NCI-H774 (cell line): ENCODE measurements at places on chromosomes 1 and 21.

GRCh38 chr1:173024543-173024942, 26.2 kb downstream of the TNFSF18 start:
- no peak for DNase-seq

DNA sequence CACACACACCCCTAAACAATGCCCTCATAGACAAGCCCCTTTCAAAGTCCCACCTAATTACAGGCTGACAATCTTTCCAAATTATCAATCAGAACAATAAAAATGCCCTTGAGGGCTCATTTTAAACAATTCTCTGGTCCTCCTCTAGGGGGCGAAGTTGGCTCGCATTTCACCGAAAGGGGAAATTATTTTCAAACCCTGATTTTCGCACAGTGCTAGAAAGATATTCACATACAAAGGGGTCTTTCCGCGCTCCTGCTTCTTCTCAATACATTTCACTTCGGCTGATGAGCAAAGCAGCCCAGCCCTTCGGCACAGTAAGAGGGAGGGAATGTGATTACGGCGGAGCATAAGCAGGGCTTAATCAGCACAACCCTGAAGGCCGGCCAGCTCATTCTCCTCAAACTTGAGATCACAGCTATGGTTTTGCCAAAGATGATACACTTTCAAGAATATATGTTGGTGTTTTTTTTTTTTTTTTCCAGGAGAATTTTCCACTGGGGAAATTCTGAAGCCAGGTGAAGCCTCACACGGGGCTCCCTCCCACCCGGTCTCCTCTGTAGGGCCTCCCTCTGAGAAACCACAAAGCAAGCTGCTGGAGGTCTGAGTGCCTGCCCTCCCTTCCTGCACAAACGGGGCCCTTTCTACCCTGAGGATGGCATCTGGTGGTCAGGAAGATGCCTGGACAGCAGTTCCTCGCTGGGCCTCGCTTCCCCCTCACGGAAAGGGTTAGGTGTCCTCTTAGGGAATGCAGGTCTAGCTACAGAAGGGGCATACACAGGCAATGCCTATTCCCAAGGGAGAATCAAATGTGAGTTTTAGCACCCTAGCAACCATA, 66.9 kb downstream of the GNG12 start:
- DNase-seq, result peak; percentile 35

- DNase-seq, result no peak
These were observed 73.4 kb downstream of the MACF1 start for GRCh38 chr1:39277879-39278278.

GRCh38 chr1:208533746-208534598, 289.8 kb upstream of the PLXNA2 start:
- DNase-seq, result no peak

GRCh38 chr1:181777286-181777685, 284.2 kb downstream of the ZNF648 start:
- no peak for DNase-seq

- no peak for DNase-seq
These were observed 254.9 kb upstream of the CACYBP start for GRCh38 chr1:174744886-174745285.

GRCh38 chr1:216201946-216202345, 221.3 kb downstream of the USH2A start:
- DNase-seq, result no peak

DNA sequence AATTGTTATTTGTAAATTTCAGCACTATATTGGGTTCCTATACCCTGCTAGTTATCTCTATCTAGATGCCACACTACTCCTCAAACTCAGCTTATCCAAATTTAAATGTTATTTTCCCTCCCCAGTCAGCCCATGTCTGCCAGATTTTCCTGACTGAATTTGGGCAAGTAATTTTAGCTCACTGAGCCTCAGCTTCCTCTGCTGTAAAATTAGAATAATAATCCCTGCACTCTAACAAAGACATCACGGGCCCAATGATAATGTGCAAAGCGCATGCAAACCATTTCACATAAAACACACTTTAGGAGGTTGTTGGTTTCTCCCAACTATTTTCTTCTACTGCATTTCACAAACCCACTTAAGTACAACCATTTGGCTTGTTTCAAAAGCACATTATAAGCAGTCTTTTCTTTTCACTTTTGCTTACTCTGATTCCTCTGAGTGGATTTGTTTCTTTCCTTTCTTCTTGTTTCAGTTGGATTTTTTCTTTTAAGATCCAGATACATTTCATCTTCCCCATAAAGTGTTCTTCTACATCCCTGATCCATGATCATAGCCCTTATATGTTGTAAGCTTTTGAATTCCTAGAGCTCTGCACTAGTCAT, 152.8 kb upstream of the DPT start:
- DNase-seq, result no peak

GRCh38 chr1:3001471-3002348, 19.6 kb upstream of the ACTRT2 start:
- no peak for DNase-seq

DNA sequence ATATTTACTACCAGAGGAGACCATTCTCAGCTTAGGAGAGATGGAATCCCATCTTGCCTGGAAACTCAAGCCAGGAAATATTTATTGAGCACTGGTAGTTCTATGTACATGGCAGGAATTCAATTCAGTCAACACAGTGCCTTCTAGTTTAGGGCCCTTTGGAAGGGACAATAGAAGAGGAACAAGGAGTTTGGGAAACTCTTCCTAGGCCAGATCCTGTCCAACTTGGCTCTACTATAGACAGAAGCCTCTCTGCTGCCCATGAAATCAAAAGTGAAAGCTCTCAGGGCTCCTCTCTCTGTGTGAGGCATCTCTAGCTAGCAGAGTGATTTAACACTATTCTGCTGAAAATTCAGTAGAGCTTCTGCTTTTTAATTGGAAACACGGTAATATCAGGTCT, 244.6 kb upstream of the MAP1LC3C start:
- no peak for DNase-seq

DNA sequence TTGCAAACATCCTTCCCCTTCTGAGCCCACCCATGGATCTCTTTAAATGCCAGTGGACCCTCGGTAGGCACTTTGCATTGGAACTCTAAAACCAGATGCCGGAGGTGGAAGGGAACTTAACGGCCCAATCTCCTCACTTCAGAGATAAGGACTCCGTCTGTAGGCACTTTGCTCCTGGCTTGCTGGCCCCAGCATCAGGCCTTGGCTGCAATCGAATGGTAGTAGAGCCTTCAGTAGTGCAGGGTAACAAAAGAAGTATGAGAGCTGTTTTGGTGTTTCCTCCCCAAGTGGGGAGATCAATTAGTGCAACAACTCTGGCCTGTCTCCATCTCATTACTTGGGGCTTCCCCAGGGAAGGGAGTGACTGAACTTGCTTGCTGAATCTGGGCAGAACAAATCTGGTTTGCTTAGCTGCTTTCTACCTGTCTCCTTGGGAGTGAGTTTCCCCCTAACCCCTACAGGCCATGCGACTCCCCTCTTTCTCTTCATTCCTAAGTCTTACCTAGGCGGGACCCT, 70.8 kb downstream of the TENT5C start:
- DNase-seq, result no peak

DNA sequence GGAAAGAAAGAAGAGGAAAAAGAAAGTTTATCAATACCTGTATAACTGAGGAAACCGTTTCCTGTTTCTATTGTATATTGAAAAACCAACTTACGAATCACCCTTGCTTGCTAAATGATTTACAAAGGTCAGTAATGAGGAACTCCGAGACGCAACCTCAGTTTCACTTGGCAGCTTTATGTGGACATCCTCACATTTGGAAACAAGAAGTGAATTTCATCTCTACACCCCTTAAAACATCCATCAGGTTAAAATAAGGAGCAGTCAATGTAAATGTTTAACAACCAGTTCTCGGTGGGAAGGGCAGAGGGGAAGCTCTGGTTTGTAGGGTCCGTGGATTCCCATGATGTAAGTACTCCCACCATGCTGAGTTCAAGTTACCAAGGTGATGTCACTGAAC, 481.7 kb upstream of the RUNX1 start:
- no peak for DNase-seq

DNA sequence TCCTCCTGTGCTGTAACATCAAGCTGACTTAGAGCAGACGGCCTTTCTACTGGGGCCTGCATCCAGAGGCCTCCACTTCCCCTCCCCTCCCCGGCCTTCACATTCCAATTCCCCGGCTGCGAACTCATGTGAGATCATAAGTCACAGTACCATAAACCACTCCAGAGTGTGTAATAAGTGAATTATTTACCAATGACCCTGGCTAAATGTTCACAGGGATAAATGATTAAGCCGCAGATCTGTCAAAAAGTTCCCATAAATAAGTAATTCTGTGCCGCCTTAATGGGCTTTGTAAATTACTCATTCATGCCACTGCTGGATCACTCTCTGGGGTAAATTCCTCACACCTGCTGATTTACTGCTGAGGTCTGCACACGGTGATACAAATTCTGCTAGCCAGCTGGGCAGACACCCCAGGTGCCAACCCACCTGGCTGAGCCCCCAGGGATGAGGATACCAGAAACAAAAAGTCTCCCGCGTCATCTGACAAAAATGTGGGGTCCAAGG, 27.4 kb upstream of the KIRREL1 start:
- DNase-seq, result no peak

- DNase-seq, result no peak
These were observed 8.6 kb downstream of the ARF1 start for GRCh38 chr1:228091084-228091483.

GRCh38 chr1:24805534-24806301, 60.5 kb downstream of the CLIC4 start:
- no peak for DNase-seq

DNA sequence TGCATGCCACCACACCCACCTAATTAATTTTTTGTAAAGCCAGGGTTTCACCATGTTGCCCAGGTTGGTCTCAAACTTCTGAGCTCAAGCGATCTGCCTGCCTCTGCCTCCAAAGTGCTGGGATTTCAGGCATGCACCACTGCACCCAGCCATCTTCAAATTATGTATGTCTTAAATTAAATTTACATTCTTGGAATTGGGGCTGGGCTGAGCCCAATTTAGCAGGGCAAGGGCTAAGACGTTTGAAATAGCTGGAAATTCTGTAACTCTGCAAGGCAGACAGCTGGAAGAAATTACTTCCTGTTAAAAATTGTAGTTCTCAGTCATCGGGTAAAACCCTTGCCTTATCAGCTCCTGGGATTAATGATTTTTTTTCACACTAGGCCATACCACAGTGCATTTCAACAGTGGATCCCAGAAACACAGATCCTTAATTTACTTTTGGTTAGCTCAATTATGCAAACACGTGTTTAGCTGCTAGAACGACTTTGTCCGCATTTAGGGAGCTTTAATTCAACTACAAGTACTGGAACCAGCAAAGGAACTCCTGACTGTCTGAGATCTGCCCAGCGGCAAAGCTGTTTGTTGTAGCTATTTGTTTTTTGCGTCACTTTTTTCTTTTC, 83.3 kb downstream of the OLFML3 start:
- DNase-seq, result no peak

- DNase-seq, result no peak
These were observed 11.0 kb downstream of the GADD45A start for GRCh38 chr1:67695963-67696362.

- DNase-seq, result no peak
These were observed 17.1 kb downstream of the COL6A2 start for GRCh38 chr21:46114963-46115362.
